HS-27A (cell line): ENCODE measurements at places on chromosomes 1 and 21.
A peak's percentile ranks its signal among the peaks of the same experiment; 100 is the strongest.

GRCh38 chr1:70892140-70892539 is 155.5 kb downstream of the PTGER3 start:
- no peak for DNase-seq

DNA sequence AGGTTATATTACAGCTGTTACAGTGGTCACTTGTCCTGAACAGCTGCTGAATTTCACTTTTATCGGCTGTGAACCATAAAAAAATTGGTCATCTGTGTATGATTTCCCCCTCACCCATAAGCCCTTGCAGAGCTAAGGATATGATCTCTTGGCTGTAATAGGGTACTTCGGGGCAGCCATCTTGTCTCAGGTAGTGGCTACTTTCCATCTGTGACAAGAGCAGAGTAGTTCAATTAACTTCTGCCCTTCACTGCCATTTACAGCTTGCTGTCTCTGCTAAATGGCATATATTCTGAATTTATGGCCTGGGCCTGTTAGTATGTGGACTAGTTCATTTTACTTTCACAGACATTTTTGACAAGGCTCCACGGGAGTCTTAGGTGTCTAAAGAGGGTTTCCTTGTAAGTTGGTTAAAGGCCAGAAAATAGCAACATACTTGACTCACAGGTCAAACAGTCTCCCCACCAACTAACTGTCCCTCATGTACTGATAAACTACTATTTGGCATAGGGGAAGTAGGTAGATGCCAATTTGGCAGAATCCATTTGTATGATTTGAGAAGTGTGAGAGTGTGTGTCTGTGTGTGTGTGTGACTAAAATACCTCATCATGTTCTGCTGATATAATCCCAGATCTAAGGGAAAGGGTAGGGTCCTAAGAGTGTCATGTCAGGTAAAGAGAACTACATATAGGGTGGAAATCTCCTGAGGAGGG is 151.6 kb downstream of the KCTD3 start:
- no peak for DNase-seq

GRCh38 chr1:198465201-198466144 is 75.0 kb downstream of the ATP6V1G3 start:
- no peak for DNase-seq

- no peak for DNase-seq
Observed at GRCh38 chr1:107889524-107889923, 75.5 kb downstream of the VAV3 start.

DNA sequence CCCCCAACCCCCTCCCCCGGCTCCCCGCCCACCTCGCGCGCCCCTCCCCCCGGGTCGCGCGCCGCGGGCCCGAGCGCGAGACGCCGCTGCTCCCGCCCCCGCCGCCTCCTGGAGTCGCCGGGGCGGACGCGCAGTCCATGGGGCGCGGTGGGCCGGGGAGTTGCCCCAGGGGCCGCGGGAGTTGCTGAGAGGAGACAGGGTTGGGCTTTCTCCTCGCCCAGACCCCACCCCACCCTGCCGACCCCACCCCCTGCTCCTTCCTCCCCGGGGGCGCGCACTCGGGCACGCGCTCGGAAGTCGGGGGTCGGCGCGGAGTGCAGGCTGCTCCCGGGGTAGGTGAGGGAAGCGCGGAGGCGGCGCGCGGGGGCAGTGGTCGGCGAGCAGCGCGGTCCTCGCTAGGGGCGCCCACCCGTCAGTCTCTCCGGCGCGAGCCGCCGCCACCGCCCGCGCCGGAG is at the start of gene LAMC1:
LAMC1 (plus strand) TSS at position 275 of the 455 bp plus-strand sequence. CDS start 297 bp downstream, outside the sequence.
- no peak for DNase-seq

- no peak for DNase-seq
Observed at GRCh38 chr21:42437786-42438185, 34.1 kb downstream of the UBASH3A start.

- no peak for DNase-seq
Observed at GRCh38 chr1:170700842-170701615, 37.1 kb downstream of the PRRX1 start.

GRCh38 chr1:17233675-17234320 is 15.1 kb upstream of the PADI3 start:
- DNase-seq, result peak; percentile 97

GRCh38 chr1:71834601-71835441 is 447.5 kb downstream of the NEGR1 start:
- no peak for DNase-seq

- DNase-seq, result no peak
Observed at GRCh38 chr1:188169971-188170370, 1341.2 kb downstream of the PLA2G4A start.
